ENCODE measurements at places on chromosomes 1 and 21.

GRCh38 chr1:42733415-42734200 lies 6.4 kb downstream of the CLDN19 start:
- no peak for DNase-seq

- DNase-seq = peak; percentile 23
These were observed 31.8 kb downstream of the GNG4 start for GRCh38 chr1:235617808-235618207.

DNA sequence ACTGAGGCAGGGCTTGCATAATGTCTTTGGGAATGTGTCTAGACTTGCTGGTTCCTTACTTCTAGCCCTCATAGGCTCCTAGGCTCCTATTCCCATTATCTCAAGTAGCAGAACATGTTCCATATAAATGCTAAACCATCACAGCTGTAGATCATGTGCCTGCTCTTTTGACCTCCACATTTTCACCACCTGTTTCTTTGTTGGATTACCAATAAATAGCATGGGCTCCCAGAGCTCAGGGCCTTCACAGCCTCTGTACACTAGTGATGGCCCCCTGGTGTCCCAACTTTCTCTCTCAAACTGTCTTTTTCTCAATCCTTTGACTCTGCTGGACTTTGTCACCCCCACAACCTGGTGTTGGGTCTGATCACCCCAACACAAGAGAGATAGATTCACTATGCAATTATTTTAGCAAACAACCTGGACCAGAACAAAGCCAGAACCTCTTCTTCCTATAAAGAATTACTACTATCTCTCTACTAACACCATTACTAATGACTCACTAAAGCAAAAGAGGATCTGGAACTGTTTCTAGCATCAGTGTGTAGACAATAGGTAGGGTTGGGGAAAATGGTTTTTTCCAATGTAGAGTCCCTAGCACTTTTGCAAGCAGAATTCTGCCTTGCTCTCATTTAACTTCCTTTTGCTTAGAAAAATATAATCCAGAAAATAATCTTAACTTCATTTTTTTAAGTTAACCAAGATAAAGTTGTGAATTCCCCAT lies 51.7 kb downstream of the WLS start:
- DNase-seq = no peak

GRCh38 chr1:55304229-55304740 lies 89.1 kb upstream of the USP24 start:
- no peak for DNase-seq

DNA sequence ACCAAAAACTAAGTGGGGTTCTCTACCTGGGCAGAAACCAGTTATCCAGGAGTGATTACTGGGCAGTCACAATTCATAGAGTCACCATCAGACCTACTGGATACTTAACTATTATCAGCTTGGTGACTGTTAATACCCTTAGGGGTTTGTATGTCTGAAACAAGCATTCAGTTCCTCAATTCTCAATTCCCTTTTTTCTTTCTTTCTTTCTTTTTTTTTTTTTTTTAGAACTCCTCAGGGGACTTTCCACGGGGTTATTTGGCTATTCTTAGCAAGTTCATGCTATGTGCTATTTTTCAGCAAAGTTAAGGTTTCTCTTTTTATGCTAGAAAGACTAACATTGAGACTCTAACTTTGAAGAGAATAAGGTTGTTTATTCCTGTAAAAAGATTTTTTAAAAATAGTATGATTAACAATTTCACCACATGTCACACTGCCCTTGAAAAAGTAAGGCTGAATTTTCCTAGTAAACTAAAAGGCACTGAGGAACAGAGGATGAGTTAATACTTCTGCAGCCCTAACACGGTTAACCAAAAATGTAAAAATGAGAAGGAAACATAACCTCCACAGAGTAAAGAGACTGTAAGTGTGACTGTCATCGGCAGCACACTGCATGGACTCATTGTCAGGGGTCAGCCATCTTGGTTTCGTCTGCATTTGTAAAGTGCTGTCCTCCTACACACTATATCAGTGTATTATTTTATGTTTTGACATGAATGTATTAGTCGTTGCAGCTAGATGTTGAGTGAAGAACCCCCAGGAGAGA lies 310.2 kb downstream of the NTNG1 start:
- DNase-seq = no peak

GRCh38 chr21:39040494-39041110 lies 142.6 kb downstream of the PSMG1 start:
- no peak for DNase-seq

- no peak for DNase-seq
These were observed 45.2 kb upstream of the DMBX1 start for GRCh38 chr1:46444466-46444865.

DNA sequence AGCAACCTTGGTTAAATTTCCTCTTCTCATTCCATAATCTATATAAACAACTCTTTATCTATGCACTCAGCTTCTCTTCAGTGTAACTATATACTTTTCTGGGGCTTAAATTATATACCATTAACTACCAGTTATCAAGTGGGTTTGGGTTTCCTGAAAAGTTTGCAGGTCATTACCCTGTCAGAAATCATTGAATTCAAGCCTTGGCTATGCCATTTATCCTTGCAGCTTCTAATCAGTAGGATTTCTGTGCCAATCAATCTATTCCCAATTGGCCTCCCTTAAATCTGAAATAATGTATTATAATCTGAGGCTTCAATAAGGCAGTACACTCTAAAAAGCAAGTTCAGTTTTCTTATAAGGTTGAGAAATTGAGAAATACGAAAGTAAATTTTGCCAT lies 466.5 kb downstream of the NCAM2 start:
- DNase-seq = no peak

DNA sequence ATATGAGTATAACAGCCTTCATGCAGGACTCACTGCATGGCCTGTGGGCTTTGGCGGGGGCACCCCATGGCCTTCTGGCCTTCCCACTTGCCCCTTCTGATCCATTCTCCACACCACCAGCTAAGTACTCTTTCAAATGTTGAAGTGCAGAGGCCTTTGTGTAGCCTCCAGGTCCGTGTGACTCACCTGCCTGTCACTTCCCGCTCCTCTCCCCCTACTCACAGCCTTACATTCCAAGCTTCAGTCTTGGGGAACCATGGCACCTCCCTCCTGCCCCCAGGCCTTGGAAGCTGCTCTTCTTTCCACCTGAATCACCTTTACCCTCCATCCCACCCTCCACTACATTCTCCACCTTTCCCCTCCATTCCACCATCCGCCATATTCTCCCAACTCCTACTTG lies 69.6 kb downstream of the PGM1 start:
- DNase-seq = no peak

DNA sequence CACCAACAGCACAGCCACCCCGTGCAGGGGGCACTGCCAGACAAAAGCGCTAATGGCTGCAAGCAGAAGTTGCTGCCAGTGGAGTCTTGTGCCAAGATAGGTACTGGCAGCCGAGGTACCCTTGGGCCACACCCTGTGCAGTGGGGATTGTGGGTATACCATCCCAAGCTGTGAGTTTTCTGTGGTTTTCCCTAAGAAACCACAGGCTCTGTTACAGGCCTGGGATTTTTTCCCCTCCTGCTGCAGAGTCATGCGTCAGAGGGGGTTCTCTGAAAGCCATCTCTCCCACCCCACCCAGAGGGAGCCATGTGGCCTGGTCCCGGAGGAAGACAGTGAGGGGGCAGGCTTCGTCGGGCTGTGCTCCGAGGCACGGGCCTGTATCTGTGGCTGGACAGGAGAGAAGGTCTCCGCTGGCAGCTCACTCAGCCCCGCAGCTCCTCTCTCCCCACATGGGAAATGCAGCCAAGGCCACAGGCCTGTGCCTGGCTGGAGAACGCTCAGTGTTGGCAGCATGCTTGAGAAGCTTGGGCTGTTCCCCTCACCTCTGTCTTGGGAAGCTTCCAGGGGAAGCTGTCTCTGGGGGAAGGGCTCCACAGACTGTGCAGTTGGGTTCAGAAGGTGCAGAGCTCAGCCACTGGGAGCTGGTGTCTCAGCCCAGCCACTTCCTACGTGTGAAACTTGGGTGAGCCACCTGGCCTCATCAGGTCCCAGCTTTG lies 42.5 kb downstream of the NEK2 start:
- no peak for DNase-seq

DNA sequence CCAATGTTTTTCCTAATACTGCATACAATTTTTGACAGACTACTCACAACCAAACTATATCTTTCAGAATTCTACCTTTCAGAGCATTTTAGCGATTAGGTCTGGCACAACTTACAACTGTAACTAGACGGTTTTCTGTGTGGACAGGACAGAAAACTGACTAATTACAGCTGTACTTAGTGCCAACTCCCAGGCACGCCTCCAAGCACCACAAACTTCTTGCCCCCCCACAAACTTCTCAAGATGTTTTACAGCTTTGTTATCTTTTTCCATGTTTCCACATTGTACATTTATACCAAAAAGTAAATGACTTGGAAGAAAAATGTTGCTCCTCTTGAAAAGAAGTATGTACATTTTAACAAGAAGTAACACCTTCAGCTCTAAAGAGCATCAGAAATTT lies 13.8 kb downstream of the LYST start:
- no peak for DNase-seq

DNA sequence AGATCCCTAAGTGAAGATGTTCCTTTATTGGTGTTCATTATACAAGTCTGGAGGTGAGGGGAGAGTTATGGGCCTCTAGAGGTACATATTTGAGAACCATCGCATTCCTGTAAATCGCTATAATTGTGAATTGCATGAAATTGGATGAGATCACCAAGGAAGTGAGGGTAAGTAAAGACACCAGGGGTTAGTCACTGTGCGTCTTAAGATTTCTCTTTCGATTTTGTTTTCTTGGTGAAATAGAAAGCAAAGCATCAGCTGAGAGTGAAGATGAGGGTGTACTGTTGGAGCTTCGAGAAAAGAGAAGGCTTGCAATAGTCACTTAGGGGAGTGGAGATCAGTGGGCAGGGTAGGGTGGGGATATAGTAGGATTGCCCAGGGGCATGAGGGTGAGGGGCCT lies 82.1 kb downstream of the RAVER2 start:
- no peak for DNase-seq

DNA sequence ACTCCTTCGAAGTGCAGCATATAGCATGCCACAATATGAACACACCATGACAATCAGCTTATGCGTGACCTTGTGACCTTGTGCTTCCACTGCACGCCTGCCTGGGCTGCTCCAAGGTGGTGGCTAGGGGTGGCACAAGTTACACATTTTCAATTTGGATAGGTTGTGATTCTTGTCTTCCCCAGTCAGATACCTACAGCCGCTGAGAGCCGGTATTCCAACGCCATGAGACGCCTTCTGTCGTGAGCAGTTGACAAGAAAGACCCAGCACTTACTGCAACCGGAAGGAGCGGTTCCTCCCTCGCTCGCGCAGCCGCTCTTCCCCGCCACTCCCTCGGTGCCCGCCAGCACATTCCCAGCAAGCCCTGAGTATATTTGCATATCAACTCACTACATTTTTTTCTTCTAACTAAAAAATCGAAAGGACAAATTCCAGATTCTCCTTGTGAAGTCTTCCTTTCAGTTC lies 359 bp upstream of the RNU11 start:
- DNase-seq = peak; percentile 85

GRCh38 chr21:21921410-21922232 lies 923.4 kb downstream of the NCAM2 start:
- DNase-seq = peak; percentile 43

GRCh38 chr1:51559064-51559500 lies 40.0 kb upstream of the EPS15 start:
- no peak for DNase-seq

- DNase-seq = no peak
These were observed 86.0 kb upstream of the TLR5 start for GRCh38 chr1:223228931-223229528.

DNA sequence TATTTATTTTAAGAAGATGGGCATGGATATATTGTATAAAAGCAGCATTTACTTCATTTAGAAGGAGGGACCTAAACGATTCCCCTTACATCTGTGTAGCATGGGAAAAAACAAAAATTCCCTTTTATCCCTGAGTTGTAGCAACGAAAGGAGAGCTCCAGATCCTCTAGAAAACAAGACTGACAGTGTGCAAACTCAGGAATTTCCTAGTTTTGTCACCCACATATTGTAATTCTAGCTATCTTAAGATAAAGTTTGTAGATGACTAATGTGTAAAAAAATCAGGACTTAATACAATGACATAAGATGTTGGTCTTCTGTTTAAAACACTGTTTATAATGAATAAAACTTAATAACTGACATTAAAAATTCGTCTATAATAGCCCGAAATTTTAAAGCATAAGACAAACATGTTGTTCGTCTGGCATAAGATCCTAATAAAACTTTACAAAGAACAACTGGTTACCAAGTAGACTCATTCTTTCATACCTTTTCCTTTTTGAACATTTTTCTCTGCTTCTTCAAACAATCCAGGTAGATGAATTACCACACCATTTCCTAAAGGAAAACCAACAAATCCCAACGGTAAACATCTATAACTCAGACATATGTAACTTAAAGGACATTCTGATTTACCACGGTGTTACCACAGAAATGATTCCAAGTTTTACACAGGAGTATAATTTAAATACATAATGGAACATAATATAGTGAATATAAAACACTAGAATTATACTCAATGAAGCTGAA lies 15.2 kb downstream of the ADSS2 start:
- no peak for DNase-seq

GRCh38 chr1:194052514-194053338 lies 866.3 kb upstream of the B3GALT2 start:
- DNase-seq = no peak

DNA sequence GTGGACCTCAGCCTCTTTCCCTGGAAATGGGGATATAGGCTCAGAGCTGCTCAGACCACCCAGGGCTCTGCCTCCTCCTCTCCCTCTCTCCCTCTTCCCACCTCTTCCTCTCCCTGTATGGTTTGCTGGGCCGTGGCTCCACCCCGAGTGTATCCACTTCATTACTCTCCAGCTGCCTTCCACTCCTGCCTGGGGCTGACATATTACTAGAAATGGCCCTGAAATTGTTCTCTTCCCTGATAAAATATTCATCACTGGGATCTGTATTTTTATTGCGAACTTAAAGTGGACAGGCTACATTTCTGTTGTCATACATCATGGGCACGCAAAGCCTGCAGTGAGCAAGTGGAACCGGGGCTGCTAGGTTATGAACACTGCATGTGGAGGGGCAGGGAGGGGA lies 225.0 kb downstream of the HHAT start:
- no peak for DNase-seq

- DNase-seq = no peak
These were observed 14.7 kb downstream of the CR1L start for GRCh38 chr1:207659545-207660153.

DNA sequence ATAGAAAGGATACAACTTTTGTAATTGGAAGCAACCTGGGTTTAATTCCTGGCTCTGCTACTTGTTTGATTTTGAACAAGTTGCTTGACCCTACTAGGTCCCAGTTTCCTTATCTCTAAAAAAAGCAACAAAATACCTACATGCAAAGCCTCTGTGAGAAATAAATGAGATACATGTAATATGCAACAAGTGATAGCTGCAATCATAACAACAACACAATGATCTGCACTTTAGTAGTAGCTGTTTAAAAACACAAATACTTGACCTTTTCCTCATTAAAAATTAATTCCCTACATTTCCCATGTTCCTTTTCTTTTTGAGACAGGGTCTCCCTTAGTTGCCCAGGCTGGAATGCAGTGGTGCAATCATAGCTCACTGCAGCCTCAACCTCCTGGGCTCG lies 40.0 kb downstream of the FRRS1 start:
- no peak for DNase-seq

Measured in Caco-2 (cell line).